ENCODE measurements at places on chromosomes 2 and 18.

GRCh38 chr2:191895195-191895594 lies 48.3 kb upstream of the CAVIN2 start:
- DNase-seq = no peak

- DNase-seq = no peak
Observed at GRCh38 chr2:131005216-131005935, 87.9 kb downstream of the FAM168B start.

DNA sequence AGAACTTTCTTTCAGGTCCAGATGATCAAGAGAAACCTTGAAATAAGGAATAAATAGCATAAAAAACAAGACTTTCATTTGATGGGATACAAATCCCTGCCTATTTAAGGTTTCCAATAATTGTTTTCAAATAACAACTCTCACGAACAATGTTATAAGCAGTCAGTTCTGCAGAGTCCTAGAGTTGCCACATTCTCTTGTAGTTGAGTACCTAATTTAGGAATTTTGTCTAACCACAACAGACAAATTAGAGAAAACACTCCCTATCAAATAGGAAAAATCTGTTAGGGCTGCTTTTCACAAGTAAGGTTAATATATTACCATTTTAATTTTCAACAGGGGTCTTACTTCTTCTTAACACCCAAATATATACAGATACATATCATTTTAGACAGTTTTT lies 130.1 kb upstream of the CDH20 start:
- DNase-seq = no peak

GRCh38 chr18:79732721-79733025 lies 53.1 kb downstream of the CTDP1 start:
- DNase-seq = no peak

- no peak for DNase-seq
Observed at GRCh38 chr18:29311580-29311979, 1134.7 kb upstream of the CDH2 start.

- peak; percentile 32 for DNase-seq
Observed at GRCh38 chr2:180656455-180656847, 324.0 kb upstream of the UBE2E3 start.

- no peak for DNase-seq
Observed at GRCh38 chr2:117738991-117739839, 75.3 kb upstream of the DDX18 start.

DNA sequence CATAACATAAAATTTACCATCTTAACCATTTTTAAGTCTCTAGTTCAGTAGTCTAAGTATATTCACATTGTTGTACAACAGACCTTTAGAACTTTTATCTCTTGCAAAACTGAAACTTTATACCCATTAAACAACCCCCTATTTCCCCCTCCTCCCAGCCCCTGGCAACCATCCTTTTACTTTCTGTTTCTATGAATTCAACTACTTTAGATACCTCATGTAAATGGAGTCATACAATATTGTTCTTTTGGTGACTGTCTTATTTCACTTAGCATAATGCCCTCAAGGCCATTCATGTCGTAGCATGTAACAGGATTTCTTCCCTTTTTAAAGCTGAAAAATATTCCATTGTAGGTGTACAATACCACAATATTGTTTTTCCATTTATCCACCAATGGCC lies 129.8 kb downstream of the PDE11A start:
- DNase-seq = no peak

GRCh38 chr2:217920879-217921603 lies 81.8 kb downstream of the TNS1 start:
- no peak for DNase-seq

GRCh38 chr2:69525261-69525660 lies 88.0 kb upstream of the NFU1 start:
- no peak for DNase-seq

DNA sequence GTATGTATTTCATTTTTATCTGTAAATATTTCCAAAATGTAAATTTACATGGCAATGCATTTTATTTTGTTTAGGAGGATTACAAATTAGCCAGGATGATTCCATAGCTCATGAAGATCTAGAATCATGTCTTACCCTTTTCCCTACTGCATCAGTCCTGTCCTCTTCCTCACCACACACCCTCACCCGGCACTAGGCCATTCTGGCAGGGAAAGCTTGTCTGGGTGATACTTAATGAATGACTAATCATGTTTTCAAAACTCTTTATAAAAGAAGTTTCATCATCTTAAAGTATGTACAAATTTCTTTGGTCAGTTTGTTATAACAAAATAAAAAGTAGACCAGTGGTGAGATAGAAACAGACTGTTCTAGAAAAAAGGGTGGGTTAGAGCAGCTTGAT lies 283.3 kb upstream of the VWC2L start:
- DNase-seq = no peak

GRCh38 chr2:10475811-10476660 lies 27.9 kb upstream of the ODC1 start:
- DNase-seq = peak; percentile 72

GRCh38 chr2:174606336-174606735 lies 8.7 kb upstream of the WIPF1 start:
- no peak for DNase-seq

DNA sequence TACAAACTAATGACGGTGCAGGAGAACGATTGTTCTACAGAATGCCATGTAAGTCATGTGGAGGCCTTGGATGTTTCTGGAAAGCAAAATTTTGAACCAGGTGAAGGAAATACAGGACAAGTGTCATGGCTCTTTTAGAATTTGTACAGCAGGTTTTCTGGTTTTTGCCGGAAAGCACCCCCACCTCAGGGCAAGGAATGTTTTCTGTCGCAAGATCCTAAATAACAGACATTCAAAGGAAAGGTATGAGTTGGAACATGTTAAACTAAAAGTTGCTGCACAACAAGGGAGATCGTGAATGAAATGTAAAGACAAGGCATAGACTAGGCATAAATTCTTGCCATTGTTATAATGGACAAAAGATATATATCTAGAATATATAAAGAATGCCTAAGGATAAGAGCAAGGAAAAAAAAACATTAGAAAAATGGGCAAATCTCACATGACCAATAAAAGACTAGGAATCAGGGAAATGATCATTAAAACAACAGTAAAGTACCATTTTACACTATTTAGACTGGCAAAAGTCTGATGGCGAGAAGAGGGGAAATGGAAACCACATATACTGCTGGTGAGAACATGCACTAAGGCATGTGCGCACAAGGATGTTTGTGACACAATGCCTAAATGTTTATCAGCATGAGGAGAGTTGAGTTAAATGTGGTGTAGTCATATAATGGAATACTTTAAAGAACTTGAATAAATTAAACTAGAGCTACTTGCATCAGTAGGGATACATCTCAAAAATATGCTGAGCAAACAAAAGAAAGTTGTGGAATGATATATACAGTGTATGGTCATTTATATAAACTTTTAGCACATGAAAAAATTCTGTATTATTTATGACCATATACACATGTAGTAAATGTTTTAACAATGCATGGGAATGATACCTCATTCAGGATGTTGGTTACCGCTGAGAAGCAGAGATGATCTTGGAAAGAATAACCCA lies 127.0 kb downstream of the EML6 start:
- DNase-seq = no peak

- no peak for DNase-seq
Observed at GRCh38 chr2:8494589-8494988, 187.3 kb upstream of the ID2 start.

- peak; percentile 60 for DNase-seq
Observed at GRCh38 chr2:67037655-67038054, 359.5 kb upstream of the ETAA1 start.

- DNase-seq = no peak
Observed at GRCh38 chr2:108316033-108316432, 27.3 kb downstream of the SULT1C2 start.

DNA sequence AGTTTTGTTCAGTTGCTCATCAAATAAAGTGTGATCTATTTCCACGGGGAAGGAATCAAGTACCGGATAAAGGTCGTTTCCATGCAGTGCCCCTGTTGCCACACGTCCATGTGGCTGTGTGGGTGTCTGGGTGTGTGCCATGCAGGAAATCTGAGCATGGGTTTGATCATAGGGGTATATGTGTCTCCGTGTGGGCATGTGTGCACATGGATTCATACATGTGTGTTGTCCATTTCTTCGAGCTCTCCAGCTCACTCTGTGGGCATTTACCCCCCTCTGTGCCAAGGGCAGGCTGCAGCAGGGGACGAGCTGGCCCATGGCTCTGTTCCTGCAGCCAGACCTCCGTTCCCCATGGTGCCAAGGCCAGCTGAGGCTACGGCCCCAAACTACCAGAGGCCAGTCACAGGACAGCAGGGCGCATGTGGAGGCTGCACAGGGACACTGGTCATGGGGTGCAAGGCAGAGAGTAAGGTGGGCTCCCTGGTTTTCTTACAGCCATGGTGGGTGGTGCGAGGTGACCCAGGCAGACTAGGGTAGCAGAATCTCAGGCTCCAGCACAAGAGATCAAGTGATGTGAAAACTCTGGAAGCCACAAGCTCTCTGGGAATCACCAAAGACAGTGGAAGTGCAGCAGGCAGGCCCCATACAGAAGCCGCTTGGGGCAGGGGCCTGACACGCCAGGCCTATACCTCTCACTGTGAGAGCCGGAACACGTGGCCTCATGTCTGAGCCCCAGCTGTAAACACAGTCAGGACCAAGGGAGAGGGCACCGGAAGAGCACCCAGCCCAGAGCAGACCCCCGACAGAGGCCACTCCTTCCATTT lies 66.4 kb upstream of the RAB6C start:
- DNase-seq = no peak

DNA sequence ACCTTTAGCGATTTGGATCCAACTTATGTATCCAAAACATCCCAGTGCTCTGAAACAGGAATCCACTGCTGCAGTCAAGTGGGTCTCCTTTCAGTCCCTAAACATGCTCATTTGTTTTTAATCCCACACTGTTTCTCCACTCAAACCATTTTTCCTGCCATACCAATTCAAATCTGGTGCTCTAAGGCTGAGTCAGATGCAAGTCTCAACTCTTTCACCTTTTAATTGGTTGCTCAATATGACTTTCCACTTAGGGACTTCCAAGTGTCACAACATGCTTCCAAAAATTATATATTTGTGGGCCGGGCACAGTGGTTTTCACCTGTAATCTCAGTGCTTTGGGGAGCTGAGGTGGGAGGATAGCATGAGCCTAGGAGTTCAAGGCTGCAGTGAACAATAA lies 113.4 kb upstream of the TANK start:
- DNase-seq = no peak

DNA sequence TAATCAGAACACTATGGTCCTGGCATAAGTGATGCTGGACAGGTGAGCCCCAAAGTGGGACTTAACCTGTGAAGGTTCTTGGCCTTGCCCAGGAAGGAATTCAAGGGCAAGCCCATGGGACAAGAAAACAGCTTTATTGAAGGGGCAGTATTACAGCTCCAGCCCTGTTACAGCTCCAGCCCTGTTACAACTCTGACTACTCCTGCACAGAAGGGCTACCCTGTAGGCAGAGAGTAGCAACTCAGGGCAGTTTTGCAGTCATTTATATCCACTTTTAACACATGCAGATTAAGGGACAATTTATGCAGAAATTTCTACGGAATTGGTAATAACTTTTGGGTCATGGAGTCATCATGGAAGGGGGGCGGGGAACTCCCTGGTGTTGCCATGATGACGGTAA lies 15.7 kb downstream of the IL37 start:
- DNase-seq = no peak

GRCh38 chr2:98013407-98014042 lies 17.8 kb upstream of the TMEM131 start:
- DNase-seq = no peak

GRCh38 chr2:158142568-158143332 lies 41.1 kb downstream of the UPP2 start:
- no peak for DNase-seq
